ENCODE measurements at places on chromosomes 6 and 20.

- no peak for DNase-seq
Measured at GRCh38 chr20:14921513-14921912, 584.1 kb upstream of the FLRT3 start.

DNA sequence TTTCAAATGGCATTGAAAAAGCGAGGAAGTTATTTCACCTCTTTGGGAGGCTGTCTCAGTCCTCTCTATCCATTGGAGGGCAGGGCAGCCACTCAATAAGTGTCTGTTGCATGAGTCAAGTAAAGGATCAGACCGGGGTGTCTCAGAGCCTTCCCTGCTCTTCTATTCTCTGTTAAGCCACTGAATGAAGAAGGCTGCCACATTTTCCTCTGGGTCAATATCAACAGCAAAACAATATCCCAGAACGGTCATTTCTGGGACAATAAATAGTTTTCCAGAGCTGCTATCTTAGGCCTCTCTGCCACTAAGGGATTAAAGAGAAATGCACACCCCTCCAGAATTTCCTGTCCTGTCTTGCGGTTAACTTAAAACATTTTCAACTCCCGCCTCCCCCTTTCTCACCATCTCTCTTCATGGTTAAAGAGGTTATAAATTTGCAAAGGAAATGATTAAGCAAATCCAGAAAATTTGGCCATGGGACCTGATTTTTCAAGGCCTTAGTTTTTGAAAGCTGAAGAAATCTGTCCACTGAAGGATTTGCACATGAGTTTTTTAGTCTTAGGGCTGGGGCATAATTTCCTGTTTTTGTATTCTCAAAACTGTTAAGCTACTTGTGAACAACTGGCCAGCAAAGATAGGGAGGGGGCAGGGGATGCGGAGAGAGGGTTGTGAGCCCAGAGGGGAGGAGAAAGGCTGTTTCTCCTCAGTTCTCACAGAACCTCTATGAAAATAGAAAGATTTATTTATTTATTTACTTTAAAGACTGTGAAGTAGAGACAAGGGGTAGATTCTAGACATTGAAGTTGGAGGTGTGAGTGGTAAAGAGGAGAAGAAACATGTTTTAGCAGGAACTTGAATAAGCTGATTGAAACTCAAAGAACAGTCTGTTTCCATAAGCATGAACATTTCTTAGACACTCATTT lies 135.7 kb downstream of the BCAS1 start:
- DNase-seq: no peak

GRCh38 chr20:37570419-37570818 lies 42.7 kb upstream of the BLCAP start:
- DNase-seq: no peak

DNA sequence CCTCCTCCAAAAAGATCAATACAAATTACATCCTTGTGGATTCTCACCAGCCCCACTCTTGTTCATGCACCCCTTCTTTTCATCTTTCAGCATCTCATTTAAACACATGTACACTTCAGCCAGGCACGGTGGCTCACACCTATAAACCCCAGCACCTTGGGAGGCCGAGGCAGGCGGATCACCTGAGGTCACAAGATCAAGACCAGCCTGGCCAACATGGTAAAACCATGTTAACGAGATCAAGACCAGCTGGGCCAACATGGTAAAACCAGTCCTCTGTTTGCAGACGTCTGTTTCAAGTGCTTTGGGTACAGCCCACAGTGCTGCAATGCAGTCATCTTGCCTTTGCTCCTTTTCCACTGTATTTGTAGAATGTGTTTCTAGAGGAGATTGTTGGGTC lies 45.3 kb downstream of the ZMYND8 start:
- no peak for DNase-seq

GRCh38 chr6:491233-491632 lies 99.7 kb downstream of the IRF4 start:
- DNase-seq: no peak

DNA sequence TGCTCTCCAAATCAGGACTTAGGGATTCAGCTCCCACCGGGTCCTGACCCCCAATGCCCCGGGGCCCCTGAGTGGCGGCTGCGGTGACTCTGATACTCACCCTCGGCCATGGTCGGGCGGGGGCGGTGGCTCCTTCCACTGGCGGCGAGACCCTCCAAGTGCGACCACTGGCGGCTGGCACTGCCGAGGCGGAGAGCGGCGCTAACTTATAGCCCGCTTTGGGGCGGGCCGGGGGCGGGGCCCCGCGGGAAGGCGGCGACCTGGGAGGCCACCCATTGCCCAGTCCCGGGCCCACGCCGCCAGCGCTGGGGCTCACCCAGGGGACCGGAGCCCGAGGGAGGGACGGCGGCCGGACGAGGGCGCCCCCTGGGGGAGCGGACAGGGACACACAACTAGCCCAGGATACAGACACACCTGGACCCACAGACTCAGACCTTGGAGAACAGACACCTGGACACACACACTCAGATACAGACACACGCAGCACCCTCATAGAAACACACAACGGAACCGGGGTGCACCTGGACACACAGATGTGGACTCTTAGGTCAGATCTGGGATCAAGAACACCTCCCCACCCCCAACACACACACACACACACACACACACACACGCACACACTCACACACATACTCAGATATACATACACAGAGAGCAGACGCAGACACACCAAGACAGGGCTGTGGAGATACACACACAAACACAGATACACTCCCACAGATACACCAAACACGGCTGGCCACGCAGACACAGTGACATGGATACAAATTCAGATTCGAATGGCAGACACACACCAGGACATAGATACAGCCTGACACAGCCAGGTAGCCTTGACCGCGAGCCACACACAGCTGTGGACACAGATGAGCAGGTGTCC lies at the start of gene TGM2:
TGM2 (minus strand) TSS at position 182 of the 877 bp plus-strand sequence; CDS start at position 110, 72 bp downstream.
- DNase-seq: peak; percentile 73

- peak; percentile 24 for DNase-seq
Measured at GRCh38 chr20:57612916-57613315, 7.3 kb downstream of the ZBP1 start.

DNA sequence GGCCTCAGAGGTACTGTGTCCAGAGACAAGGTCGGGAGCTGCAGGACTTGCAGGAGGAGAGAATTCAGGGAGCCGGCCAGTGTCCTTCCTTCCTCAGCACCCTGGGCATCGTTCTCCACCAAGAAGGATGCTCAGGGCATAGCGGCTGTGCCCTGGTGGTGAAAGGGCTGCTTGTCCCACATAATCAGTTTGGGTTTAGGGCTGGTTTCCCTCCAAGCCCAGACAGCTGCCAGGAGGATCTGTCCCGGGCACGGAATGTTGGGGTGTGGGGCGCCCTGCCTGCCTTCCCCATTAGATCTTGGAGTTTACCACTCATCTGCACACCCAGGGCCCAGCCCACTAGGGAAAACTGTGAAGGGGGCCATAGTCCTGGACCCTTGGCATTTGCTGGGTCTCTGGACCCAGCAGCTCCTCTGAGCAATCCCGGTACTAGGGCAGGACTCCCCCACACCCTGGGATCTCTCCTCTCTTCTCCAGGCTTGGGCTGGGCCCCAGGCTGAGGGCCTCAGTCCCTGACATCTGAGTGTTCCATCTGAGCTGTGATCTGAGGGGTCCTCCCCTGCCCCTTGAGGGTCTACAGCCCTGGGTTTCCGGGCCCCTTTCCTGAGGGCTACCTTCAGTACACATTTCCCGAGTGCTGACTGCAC lies 18.6 kb upstream of the SPDEF start:
- DNase-seq: no peak

DNA sequence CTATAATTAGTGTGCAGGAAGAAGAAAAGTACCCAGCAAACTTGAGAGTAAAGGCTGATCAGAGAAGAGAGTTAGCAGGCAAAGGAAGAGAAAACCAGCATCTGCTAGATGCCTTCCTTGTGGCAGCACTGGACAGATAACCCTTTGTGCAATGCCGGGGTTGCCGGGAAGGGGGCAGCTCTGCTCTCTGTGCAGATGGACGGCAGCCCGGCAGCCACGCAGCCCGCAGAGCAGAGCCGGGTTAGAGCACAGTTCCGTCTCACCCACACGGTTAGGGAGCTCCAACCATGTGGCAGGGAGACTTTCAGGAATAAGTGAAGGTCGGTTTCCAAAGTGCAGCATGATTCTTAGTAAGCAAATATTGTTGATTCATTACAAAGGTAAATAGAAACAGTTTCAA lies 80.0 kb upstream of the RPS6KA2 start:
- DNase-seq: peak; percentile 47

GRCh38 chr20:11849270-11849915 lies 68.3 kb upstream of the BTBD3 start:
- no peak for DNase-seq

DNA sequence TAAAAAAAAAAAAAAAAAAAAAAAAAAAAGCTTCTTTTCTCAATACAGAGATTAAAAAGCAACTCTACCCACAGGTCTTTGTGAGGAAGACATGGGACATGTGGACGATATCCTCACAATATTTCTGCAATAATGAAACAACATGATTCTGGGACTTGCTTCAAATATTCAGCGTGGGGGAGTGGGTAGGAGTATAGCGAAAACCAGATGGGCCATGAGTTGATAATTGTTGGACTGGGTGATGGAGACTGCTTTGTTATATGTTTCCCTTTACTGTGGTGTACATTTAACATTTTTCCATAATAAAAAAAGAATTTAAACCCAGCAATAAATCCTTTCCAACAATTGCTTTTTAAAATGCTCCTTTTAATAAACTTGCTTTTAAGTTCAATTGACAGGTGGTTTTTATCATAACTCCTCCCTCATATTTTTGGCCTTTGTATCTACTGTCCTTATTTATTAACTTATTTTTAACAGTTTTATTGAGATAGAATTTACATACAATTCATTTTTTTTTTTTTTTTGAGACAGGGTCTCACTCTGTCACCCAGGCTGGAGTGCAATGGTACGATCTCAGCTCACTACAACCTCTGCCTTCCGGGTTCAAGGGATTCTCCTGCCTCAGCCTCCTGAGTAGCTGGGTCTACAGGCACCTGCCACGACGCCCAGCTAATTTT lies 40.4 kb upstream of the ARFGEF2 start:
- DNase-seq: no peak

DNA sequence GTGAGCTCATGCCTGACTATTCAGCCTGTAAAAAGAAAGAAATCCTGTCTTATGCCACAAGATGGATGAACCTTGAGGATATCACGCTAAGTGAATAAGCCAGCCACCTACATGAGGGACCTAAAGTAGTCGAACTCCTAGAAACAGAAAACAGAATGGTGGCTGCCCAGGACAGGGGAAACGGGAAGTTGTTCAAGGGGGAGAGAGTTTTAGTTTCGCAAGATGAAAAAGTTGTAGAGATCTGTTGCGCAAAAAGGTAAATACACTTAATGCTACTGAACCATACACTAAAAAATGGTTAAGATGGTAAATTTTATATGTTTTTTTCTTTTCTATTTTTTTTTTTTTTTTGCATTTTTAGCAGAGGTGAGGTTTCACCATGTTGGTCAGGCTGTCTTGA lies 74.1 kb upstream of the RALY start:
- DNase-seq: no peak

- no peak for DNase-seq
Measured at GRCh38 chr6:135861189-135861588, 9.7 kb downstream of the PDE7B start.

DNA sequence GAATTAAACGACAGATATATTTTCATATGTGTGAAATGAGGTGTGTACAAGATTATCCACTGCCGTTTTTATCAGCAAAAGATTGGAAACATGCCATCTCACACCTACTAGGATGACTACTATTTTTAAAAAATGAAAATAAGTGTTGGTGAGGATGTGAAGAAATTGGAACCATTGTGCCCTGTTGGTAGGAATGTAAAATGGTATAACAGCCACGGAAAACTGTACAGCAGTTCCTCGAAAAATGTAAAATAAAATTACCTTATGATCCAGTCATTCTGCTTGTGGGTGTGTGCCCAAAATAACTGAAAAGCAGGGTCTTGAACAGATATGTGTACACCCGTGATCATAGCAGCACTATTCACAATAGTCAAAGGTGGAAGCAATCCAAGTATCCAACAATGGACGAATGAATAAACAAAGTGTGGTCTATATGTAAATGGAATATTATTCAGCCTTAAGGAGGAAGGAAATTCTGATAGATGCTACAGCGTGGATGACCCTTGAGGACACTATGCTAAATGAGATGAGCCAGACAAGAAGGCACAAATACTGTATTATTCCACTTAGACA lies 27.0 kb upstream of the CCN5 start:
- DNase-seq: no peak

Measured in activated CD8-positive, alpha-beta memory T cell treated with anti-CD3 and anti-CD28 coated beads for 24 hours (primary cell).